Activated T-cell treated with anti-CD3 and anti-CD28 coated beads, Interleukin-2, amount 50 U/mL, for 72 hours (primary cell): ENCODE measurements at places on chromosomes 2 and 18.

GRCh38 chr2:226984750-226985582, 149.1 kb downstream of the RHBDD1 start:
- DNase-seq: peak; percentile 32

- DNase-seq: peak; percentile 42
These were observed 110.0 kb upstream of the EPAS1 start for GRCh38 chr2:46187112-46187618.

DNA sequence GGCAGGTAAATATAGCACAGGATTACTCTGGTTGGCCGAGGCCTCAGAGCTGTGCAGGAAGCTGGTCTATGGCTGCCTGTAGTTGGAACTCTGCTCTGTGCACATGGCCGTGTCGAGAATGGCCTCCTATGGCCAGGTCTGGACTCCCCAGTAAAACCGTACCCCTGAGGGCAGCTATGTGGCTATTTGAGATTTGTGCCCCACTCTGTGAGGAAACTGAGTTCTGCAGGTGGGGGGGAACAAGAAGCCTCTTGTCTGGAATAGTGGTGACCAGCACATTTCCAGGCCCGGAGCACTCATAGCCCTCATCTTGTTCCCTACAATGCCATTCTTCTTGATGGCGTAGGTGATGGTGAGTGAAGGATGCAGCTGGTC, 15.0 kb upstream of the TEX51 start:
- DNase-seq: no peak

DNA sequence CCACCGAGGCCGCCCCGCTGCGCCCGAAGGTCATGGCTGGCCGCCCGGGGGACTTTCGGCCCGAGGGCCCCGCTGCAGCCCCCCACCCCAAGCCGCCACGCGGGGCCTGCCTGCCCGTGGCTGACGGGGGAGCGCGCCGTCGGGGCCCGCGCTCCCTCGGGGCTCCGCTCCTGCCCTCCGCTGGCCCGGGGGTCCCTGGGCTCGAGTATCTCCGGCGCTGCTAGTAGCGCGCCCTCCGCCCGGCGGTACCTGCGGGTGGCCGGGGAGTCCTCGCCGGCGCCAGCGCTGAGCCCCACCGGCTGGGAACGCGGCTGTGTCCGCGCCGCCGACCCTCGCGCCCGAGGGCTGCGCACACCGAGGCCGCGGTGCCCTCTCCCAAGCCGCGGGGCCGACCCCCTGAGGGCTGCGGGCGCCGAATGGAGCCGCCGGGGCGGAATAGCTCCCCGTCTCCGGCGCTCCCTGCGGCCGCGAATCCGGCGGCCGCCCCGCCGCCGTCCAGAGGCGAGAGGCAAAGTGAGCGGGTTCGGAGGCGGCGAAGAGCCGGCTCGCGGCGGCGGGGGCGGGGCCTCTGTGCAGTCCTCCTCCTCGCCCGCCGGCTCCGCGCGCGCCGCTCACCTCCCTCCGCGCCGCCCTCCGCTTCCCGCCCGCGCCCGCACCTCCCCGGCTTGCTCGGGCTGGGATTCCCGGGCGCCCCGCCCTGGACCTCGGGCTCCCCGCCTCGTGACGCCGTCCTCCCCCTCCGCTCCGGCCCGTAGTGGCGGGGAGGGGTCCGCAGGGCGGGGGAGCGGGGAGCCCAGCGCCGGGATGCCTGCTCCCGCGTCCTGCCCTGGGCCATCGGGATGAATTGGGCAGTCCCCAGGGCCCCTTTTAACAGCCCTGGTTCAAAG, at the start of gene KCNG3:
TSS of gene KCNG3 (minus strand) at position 515 of the 887 bp plus-strand sequence. CDS start at position 34, 481 bp downstream.
- DNase-seq: peak; percentile 82

GRCh38 chr2:182615036-182615435, 101.0 kb upstream of the DNAJC10 start:
- DNase-seq: no peak

GRCh38 chr2:128272601-128273468, 45.8 kb downstream of the HS6ST1 start:
- no peak for DNase-seq

GRCh38 chr2:64212801-64213321, 68.6 kb upstream of the PELI1 start:
- DNase-seq: peak; percentile 77

- DNase-seq: no peak
These were observed 25.6 kb downstream of the TACR1 start for GRCh38 chr2:75173740-75174139.

- DNase-seq: no peak
These were observed 237.4 kb upstream of the VRK2 start for GRCh38 chr2:57809230-57809629.

DNA sequence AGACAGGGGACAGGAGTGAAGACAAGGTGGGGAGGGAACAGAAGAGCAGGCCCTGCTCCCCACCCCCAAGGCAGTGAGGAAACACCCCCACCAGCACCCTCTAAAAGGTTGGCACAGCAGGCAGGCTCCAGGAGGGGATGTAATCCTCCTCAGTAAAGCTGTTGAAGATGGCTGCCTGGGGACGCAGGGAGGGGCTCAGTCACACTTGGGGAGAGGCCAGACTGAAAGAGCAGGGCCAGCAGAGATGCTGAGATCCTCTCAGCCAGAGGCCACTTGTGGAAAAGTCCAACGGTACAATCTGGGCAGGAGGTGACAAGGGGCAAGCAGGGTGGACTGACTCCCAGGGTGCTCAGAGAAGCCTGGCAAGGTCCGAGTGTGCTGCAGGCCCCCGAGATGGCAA, 154.8 kb upstream of the ID2 start:
- DNase-seq: no peak

- DNase-seq: no peak
These were observed 17.2 kb downstream of the FHOD3 start for GRCh38 chr18:36314754-36315153.

DNA sequence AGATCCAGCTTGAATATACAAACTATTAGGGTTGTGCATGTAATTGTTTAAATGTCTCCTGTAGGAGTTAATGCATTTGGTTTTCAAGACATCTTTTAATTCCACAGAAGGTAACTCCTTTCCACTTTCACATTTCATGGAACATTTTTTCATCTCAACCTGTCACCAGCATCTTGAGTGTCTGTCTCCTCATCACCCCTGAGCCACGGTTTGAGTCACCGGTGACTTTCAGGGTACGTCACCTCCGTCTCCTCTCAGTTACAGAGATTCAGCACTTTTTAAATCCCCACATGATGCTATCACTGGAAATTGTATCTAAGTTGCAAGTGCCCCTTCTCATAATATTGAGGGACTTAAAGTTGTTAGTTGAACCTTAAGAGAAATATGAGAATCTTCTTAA, 25.3 kb downstream of the GPR55 start:
- DNase-seq: peak; percentile 69

- DNase-seq: no peak
These were observed 443.7 kb downstream of the TNS1 start for GRCh38 chr2:217559084-217559483.

DNA sequence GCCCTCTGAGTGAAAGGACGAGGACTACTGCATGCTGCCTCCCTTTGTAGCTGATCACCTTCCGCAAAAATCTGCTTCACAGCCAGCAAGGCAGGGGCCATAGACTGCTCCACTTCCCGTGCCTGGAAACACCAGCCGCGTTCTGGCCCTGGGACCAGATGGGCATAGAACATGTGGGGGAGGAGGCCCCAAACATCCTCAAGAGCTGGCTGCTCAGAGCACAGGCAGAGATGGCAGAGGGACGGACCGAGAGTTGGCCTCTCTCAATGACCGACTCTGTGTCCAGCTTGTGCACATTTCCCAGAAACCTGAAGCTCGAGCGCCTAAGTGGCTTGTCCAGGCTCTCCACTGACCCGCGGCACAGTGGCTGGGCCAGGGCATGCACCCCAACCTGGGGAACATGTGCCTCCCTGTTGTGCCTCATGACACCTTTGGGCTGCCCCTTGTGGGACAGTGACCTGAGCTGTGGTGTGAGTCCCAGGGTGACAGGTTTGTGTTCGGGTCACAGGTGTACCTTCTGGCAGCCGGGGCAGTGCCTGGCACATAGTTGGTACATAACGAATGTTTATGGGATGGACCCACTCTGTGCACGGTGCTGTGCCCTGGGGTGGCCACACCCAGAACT, 9.1 kb downstream of the KCNF1 start:
- no peak for DNase-seq

GRCh38 chr2:186060744-186061440, 322.3 kb downstream of the FSIP2 start:
- no peak for DNase-seq

DNA sequence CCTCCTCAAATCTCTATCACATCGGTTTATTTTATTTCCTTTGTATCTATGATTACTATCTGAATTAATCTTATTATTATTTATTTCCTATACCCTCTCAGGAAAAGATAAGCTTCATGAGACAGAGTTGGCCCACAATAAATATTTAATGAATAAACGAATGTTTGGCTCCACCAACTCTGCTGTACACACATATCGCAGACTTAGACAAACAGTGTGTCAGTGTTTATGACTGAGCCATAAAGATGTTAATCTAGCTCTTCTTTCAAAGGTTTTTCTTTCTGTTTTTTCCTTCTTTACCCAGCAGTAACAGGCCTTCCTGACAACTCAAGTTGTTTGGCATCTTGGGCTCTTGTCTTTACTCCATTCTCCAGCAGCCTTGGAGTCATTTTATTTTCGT, 329.5 kb downstream of the CDH2 start:
- no peak for DNase-seq

DNA sequence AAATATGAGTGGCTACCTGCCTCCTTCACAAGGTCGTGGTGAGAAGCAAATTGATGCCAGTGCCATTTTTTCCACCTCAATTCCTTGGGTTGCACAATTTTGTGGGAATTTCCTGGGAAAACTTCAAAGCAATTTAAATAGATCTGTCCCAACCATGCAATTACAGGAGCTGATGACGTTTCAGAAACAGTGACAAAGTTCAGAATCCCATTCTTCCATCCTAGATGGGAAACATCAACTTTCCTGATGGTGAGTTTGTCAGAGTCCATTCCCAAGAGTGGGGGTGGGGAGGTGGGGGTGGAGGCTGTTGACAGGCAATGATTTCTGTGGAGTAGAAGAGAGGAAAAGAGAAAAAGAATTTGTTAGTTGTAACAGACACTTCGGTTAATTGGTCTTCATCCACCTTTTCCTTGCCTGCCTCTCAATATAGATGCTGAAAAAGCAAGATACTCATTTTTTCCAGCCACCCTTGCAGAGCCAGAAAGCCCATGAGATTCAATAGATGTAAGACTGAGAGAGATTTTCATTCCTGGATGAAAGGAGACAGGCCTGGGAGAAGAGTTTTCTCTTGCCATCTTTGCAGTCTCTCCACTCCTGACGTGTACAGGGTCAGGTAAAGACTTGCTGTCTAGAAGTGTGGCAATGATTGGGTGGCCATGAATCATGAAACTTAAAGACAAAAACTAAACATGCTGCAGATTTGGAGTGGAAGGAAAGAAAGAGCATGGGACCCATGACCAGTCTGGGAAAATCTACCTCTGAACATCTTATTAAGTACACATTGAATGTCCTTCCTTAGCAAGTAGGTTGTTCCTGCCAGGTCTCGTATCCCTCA, 47.3 kb downstream of the SOCS6 start:
- DNase-seq: no peak

DNA sequence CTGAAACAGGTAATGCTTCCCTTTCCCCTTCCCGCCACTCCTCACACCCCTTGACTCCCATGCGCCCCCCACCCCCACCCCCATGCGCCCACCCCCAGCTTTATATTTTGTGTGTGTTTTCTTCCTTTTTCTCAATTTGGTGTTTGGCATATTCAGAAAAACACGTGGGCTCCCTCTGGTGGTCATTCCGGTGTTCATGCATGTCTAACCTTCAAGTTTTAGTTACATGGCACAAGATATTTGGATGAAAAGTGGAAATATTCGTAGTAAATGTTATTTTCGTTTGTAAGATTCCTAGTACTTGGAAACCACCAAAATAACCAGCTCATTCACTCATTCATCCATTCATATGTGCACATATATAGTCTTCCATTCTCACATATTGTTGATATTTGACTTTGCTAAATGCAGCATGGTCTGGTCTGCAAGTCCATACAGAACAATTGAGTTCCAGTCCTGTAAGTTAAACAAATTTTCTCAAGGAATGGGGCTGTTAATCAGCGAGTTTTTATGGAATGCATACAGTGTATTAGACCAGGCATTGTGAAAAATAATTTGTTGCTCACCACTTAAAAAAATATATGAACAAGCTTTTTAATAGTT, 143.6 kb upstream of the MAP3K20 start:
- DNase-seq: peak; percentile 69

- DNase-seq: no peak
These were observed 270.7 kb upstream of the HNMT start for GRCh38 chr2:137693534-137693933.

- DNase-seq: no peak
These were observed 57.5 kb downstream of the HS1BP3 start for GRCh38 chr2:20593072-20594034.

GRCh38 chr2:167940346-167940725, 307.1 kb downstream of the STK39 start:
- DNase-seq: no peak

- DNase-seq: no peak
These were observed 373.1 kb upstream of the SYT4 start for GRCh38 chr18:43650426-43650825.

- no peak for DNase-seq
These were observed 100.7 kb upstream of the CYP1B1 start for GRCh38 chr2:38176619-38177021.

DNA sequence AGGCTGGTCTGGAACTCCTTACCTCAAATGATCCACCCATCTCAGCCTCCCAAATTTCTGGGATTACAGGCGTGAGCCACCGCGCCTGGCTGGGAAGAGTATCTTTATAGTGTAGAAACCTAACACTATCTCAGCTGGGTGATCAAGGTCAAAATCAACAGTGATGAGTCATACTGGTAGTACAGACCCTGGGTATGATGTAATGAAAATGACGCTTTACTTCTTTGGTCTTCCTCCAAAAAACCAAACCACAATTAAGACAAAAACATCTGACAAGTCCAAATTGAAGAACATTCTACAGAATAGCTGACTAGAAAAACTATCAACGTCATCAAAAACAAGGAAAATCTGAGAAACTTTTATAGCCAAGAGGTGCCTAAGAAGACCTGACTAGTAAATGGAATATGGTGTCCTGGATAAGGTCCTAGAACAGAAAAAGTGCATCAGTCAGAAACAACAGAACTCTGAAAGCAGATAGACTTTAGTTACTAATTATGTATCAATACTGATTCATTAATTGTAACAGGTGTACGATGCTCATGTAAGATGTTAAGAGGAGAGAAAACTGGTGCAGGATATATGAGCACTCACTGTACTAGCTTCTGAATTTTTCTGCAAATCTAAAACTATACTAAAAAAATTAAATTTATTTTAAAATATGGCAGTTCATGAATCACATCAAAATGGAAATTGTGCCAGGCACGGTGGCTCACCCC, 25.4 kb downstream of the PDCL3 start:
- DNase-seq: peak; percentile 36

- no peak for DNase-seq
These were observed 4.0 kb downstream of the ARPC2 start for GRCh38 chr2:218221000-218221399.
